ENCODE measurements at places on chromosomes 12 and 14. TPM values are rescaled to one million over a fixed set of nuclear protein-coding genes. Genes with fewer than 3 reads are reported as not detected.

DNA sequence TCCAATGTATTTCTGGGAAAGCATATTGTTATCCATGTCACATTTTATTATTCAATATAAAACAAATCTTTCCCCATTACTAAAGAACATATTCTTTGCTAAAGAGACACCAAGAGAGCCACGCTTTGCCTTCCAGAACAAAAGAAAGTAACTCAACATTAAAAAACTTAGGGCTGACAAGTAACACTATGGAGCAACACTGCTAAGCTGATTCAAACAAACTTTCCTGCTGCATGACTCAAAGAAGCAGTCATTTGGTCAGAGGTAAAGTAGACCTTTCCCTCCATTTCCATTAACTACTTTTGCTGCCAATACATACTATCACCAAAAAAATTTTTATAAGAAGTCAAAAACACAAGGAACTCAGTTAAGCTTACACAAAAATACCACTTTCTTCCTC lies 83.0 kb downstream of the DENND5B start:
- H3K27ac ChIP-seq, result no peak overlapping the region
- no peaks in the 10 kb centered on the region for H3K36me3 ChIP-seq
- DNase-seq, result no peak
- peaks cover 2% of the 10 kb centered on the region for H3K27me3 ChIP-seq

GRCh38 chr12:125076103-125076502 lies 10.9 kb downstream of the AACS start:
- no peaks in the 10 kb centered on the region for H3K27me3 ChIP-seq
- DNase-seq, result no peak
- H3K27ac ChIP-seq, result no peak overlapping the region
- H3K4me1 ChIP-seq, result peaks cover 3% of the 10 kb centered on the region
- peaks cover 8% of the 10 kb centered on the region for H3K36me3 ChIP-seq

DNA sequence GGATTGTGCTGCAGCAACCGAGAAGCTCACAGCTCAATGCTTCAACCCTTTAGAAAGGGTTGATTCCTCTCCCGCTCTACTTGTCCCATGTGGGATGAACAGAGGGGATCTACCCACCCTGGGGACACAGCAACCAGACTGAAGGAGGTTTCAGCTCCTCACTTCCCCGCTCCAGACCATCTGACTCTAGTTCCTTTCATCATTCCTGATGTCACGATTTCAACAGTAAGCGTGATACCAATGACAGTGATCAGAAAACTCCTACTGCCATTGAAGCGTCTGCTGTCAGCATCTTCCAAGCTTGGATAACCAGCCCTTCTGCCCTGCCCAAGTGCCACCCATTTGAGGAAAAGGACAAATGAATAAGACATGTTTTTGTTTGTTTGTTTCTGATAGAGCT lies 14.3 kb downstream of the SERPINA1 start:
- no peaks in the 10 kb centered on the region for H3K4me1 ChIP-seq
- H3K36me3 ChIP-seq, result peaks cover 5% of the 10 kb centered on the region
- no peak for DNase-seq

Gene TEDC1
- 13.8 TPM for total RNA-seq

Gene CDKN1B
- total RNA-seq, result 36.0 TPM

Gene CS
- 257 TPM for total RNA-seq

DNA sequence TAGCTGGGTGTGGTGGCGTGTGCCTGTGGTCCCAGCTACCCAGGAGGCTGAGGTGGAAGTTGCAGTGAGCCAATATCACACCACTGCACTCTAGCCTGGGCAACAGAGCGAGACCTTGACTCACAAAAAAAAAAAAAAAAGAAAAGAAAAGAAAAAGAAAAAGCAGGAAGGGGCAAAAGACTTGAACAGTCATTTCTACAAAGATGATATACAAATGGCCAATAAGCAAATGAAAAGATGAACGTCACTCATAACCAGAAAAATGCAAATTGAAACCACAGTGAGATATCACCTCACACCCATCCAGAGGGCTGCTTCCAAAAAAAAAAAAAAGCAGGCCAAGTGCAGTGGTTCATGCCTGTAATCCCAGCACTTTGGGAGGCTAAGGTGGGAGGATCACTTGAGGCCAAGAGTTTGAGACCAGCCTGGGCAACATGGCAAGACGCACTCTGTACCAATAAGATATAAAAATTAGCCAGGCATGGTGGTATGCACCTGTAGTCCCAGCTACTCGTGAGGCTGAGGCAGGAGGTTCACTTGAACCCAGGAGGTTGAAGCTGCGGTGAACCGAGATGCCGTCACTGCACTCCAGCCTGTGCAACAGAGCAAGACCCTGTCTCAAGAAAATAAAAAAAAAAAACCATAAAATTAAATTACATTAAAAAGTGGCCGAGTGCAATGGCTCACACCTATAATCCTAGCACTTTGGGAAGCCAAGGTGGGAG lies 20.5 kb downstream of the UBC start:
- H3K4me3 ChIP-seq, result no peak overlapping the region
- no peak overlapping the region for H3K27ac ChIP-seq
- H3K36me3 ChIP-seq, result no peaks in the 10 kb centered on the region
- DNase-seq, result no peak
- peaks cover 4% of the 10 kb centered on the region for H3K4me1 ChIP-seq

- DNase-seq, result no peak
- no peaks in the 10 kb centered on the region for H3K4me1 ChIP-seq
- peaks cover 45% of the 10 kb centered on the region for H3K36me3 ChIP-seq
- H3K4me3 ChIP-seq, result no peak overlapping the region
- no peak overlapping the region for H3K27ac ChIP-seq
Observed at GRCh38 chr12:131420867-131421447, 289.9 kb upstream of the SFSWAP start.

GRCh38 chr14:32472076-32472475 lies 143.0 kb downstream of the AKAP6 start:
- H3K36me3 ChIP-seq, result no peaks in the 10 kb centered on the region
- H3K4me1 ChIP-seq, result peaks cover 19% of the 10 kb centered on the region
- peak overlapping the region; percentile 9 for H3K27ac ChIP-seq
- peaks cover 3% of the 10 kb centered on the region for H3K27me3 ChIP-seq
- peak overlapping the region; percentile 31 for H3K4me3 ChIP-seq

DNA sequence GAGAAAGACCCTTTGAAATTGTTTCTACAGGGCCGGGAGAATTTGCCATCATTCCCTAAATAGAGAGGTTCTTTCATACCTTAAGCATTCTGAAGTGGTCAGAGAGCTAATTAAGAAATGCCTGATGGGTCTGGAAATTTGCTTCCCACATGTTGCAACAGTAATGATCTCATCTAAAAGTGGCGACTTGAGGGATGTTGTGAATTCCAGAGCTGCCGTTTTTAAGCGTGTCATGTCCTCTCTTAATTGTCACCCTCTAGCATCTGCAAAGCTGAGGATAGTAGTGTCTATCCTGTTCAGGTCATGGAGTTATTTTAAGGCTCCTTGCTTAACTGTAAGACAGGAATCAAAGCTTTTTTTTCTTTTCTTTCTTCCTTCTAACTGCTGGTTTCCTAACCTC lies 60.4 kb downstream of the FOS start:
- no peak overlapping the region for H3K4me3 ChIP-seq
- H3K27me3 ChIP-seq, result peaks cover 1% of the 10 kb centered on the region
- DNase-seq, result no peak
- no peak overlapping the region for H3K27ac ChIP-seq
- no peaks in the 10 kb centered on the region for H3K36me3 ChIP-seq

- no peaks in the 10 kb centered on the region for H3K4me1 ChIP-seq
- H3K27ac ChIP-seq, result no peak overlapping the region
- peaks cover 5% of the 10 kb centered on the region for H3K36me3 ChIP-seq
- H3K27me3 ChIP-seq, result no peaks in the 10 kb centered on the region
Observed at GRCh38 chr12:106816231-106816630, 41.7 kb downstream of the RIC8B start.

- no peak overlapping the region for H3K4me3 ChIP-seq
- no peak overlapping the region for H3K27ac ChIP-seq
- DNase-seq, result no peak
- no peaks in the 10 kb centered on the region for H3K36me3 ChIP-seq
Observed at GRCh38 chr12:83214185-83214584, 527.5 kb downstream of the TMTC2 start.

DNA sequence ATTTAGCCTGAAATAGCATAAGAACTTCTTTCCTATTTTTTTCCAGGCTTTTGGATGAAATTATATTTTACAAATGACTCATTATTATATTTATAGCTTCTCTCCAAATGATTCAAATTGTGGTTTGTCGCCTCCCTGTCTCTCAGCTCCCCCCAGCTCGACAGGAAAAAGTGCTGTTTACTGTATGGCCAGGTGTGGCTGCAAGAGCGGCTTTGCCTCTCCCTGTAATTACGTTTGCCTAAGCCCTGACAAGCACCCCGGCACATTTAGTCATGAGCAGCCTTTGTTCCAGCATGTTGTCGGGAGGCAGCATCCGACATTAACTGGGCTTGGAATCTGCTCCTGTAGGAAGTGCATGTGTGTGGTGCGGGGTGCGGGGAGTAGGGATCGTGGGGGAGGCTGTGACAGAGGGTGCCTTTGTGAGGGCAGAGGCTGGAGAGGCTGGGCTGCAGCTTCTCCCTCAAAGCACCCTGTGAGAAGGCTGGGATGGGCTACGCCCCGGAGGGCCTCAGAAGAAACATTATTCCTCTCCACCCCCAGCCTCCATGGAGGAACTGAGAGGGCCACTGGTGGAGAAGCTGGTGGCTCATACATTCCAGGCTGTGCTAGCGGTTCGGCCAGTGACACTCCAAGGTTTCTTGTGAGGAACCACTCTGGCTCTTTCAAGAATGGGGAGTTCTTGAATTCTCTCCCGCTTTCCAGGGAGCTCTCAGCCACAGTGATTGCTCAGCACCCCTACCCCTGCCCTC lies 42.1 kb upstream of the CTDSP2 start:
- DNase-seq, result no peak
- peaks cover 26% of the 10 kb centered on the region for H3K4me1 ChIP-seq
- peak overlapping the region; percentile 3 for H3K4me3 ChIP-seq
- H3K36me3 ChIP-seq, result peaks cover 5% of the 10 kb centered on the region
- peak overlapping the region; percentile 67 for H3K27ac ChIP-seq

DNA sequence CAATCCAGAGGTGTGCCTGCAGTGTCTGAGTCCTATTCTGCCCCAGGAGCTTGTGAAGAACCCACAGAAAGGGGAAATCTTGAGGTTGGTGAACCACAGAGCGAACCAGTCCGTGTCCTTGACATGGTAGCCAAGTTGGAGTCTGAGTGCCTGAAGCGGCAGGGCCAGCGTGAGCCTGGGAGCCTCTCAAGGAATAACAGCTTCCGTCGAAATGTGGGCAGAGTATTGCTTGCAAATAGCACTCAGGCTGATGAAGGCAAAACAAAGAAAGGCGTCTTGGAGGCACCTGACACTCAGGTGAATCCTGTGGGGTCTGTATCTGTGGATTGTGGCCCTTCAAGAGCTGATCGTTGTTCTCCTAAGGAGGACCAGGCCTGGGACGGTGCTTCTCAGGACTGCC lies 60.5 kb downstream of the ATG14 start:
- no peak overlapping the region for H3K27ac ChIP-seq
- H3K4me3 ChIP-seq, result no peak overlapping the region
- peaks cover 2% of the 10 kb centered on the region for H3K27me3 ChIP-seq
- no peak for DNase-seq
- no peaks in the 10 kb centered on the region for H3K36me3 ChIP-seq

Gene CIDEB
- total RNA-seq, result 1.8 TPM

Gene LGR5
- total RNA-seq, result 3.1 TPM
